ENCODE measurements at places on chromosomes 6 and 20.

- DNase-seq = no peak
Measured at GRCh38 chr20:58046311-58046710, 182.1 kb downstream of the ANKRD60 start.

DNA sequence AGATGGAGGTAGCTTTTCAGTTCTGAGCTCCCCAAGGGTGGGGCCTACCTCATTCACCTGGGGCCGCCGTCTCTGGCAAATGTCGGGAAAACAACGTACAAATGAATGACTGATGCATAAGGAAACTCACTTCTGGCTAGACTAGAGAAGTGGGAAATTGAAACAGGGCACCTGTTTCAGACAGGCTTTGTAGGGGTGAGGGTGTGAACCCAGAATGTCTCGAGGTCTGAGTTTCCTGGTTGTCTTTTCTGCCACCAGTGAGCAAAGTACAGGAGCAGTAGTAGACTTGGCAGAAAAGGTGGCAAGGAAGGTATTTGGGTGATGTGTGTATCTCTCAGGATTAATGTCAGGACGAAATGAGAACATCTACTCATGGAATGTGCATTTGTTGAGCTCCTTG is 308.5 kb downstream of the CLIC5 start:
- DNase-seq = no peak

DNA sequence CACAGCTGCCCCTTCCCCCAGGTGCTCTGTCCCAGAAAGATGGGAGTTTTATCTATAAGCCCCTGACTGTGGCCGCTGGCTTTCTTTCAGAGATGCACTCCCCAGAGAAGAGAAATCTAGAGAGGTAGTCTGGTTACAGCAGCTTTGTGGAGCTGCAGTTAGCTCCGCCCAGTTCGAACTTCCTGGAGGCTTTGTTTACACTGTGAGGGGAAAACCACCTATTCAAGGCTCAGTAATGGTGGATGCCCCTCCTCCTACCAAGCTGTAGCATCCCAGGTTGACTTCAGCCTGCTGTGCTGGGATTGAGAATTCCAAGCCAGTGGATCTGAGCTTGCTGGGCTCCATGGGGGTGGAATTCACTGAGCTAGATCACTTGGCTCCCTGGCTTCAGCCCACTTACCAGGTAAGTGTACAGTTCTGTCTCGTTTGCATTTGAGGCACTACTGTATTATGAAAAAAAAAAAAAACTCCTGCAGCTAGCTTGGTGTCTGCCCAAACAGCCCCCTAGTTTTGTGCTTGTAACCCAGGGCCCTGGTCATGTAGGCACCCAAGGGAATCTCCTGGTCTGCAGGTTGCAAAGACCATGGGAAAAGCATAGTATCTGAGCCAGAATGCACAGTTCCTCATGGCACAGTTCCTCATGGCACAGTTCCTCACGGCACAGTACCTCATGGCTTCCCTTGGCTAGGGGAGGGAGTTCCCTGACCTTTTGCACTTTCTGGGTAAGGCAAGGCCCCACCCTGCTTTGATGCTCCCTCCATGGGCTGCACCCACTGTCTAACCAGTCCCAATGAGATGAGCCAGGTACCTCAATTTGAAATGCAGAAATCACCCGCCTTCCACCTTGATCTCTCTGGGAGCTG is 275.0 kb downstream of the CENPW start:
- no peak for DNase-seq

DNA sequence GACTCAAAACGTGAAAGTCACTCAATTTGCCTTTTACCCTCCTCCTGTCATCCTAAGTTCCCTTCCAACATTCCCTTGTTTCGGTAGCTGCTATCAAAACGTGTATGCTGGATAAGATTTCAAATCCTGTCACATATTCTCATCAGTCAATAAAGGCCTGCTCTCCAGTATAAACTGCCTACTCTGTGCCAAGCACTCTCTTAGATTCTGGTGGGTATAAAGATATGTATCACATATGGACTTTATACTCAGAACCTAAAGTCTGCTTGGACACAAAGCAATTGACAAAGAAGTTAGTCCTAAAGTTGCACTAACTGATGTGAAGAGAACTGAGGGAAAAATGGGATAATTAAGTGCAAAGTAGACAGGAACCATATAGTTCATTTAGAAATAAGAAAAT is 476.6 kb upstream of the MARCKS start:
- DNase-seq = no peak

GRCh38 chr6:25309886-25310285 is 30.7 kb downstream of the CARMIL1 start:
- no peak for DNase-seq

DNA sequence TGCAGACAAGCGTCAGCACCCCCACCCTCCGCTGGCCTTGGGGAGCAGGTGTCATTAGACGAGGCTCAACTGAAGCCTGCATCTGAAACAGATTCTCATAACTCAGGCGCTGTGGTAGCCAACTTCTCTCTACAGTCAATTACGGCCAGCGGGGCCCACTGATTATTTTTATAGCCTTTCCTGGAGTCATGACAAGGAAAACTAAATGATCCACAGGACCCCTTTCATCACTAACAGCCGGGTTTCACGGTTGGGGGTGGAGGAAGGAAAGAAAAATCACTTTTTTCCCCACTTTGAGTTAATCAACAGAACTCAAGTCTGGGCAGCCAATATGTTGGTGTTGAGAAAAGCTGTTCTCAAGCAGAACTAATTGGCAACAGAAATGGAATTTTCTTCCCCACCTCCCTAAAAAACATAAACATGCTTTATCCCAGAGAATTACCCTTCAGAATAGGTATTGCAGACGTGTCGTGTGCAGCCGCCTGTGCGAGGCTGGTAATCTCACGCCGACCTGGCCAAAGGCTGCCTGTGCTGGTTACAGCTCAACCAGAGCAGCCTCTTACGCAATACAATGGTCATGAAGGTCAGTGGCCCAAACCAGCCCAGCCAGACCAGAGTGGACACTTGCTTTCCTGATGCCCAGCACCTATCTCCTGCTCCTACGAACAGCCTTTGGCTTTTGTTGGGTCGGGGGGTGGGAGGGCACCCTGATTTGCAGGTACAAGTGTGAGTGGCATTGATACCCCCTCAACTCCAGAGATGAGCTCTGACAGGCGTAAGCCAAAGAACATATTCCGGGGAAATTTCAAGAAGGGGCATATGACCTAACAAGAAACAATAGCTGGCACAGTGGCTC is 11.0 kb downstream of the RIPOR3 start:
- no peak for DNase-seq

DNA sequence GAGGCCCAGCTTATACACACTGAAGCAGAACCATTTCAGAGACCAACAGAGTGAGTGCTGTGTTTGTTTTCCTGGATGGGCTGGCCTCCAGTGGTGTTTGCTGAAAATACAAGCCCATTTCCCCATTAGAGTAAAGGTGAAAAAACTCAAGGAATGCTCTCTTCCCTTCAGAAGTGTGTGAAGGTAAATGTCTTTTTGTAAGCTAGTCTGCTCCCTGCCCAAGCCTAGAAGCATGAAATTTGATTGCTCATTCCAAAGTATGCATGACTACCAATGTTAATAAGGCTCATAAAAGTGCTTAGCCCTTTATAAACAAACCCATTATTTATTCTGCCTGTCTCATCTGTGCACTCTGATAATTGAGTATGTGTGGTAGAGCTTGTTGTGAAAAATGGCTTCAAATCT is 59.1 kb downstream of the ADGRF1 start:
- no peak for DNase-seq

GRCh38 chr6:30152910-30153610 is 8.0 kb downstream of the TRIM10 start:
- DNase-seq = no peak

DNA sequence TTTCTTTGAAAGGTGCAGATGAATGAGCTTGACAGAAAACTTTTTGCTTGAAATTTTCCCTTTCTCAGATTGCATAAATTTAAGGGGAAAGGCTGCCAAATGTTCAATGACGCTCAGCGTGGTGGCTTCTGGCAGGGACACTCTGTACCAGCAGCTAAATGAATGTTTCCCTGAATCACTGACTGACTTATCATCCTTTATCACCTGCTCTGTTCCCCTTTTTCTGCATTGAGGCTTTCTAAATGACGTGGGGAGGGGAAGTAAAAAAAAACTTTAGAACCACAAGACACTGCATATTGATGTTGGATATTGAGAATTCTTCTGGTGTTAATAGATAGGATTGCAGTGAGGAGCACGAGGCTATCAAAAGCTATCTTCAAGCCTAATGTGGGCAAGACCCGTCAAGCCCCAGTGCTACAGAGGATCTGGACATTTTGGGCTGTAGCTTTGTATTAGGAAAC is 46.9 kb upstream of the ENPP5 start:
- no peak for DNase-seq

DNA sequence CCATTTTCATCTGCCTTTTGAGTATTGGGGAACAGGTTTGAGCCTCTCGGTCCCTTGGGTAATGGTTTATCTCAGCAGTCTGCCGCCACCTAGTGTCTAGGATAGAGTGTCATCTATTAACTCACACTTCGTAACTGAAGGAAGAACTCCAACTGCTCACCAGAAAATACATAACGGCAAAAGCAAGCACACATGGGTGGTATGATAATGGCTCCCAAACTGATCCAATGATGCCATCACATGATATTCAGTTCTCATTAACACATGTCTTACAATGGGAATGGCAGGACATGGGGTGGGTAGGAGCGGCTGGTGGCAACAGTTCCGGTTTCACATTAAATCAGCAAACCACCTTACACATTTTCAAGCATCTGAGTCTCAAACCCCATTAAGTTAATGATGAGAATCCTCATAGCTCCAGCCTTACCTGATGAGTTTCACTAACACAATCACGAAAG is 110.7 kb upstream of the PHACTR1 start:
- DNase-seq = peak; percentile 16

- DNase-seq = no peak
Measured at GRCh38 chr6:166774292-166774691, 147.2 kb upstream of the RPS6KA2 start.

GRCh38 chr6:17305219-17306001 is 24.2 kb downstream of the RBM24 start:
- no peak for DNase-seq

GRCh38 chr6:163122365-163122764 is 292.2 kb upstream of the QKI start:
- DNase-seq = no peak

GRCh38 chr20:57559658-57560553 is 1.0 kb upstream of the PCK1 start:
- DNase-seq = no peak

DNA sequence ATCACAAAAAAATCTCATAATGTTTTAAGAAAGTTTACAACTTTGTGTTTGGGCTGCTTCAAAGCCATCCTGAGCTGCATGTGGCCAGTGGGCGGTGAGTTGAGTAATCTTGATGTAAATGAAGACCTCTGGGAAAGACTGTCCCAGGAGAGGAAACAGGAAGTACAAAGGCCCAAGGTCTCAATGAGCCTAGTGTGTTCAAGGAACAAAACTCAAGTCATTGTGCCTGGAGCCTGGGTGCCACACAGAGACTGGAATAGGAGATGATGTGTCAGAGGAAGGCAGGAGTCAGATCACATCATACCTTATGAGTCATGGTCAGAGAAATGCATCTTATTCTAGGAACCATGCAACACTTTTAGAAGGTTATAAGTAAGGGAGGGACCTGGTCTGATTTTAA is 51.5 kb downstream of the COL19A1 start:
- no peak for DNase-seq

- DNase-seq = no peak
Measured at GRCh38 chr6:161498359-161498758, 224.5 kb upstream of the AGPAT4 start.

DNA sequence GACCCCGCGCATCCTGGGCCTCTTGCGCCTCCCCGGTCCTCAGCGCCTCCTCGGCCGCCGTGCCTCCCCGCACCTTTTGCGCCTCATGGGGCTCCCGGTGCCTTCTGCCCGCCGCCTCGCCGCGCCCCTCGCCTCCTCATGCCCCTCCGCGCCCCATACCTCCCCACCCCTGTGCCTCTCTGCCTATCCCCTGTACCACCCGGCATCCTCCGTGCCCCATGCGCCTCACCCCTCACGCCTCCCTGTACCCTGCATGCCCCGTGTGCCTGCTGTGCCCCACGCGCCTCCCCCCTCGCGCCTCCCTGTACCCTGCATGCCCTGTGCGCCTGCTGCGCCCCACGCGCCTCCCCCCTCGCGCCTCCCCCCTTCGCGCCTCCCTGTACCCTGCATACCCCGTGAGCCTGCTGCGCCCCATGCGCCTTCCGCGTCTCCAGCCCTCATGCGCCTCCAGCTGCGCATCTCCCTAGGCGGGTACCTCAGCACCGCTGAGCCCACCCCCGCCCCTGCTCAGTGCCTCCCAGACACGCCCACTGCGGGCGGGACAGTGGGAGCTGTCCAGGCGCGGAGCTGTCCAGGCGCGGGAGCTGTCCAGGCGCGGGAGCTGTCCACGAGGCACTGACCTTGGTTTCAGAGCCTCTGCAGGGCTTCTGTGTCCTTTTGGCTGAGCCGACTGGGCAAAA is 37.1 kb downstream of the IGF2R start:
- DNase-seq = no peak

DNA sequence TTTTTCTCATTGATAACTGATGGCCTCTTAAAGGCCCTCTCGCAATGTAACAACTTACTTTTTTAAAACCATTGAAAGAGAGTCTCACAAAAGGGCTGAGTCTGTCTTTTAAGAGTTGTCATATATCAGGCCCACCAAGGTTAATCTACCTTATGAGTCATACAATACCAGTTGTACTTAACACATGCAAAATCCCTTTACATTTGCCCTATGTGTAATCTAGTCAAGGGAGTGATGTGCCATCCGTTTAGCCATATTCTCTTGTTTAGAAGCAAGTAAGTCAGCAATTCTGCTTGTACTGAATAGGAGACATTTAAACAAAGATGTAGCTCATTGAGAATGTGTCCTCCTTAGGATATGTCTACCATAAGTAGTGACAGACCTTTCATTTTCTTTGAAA is 143.7 kb downstream of the TENT5A start:
- DNase-seq = no peak

- DNase-seq = peak; percentile 6
Measured at GRCh38 chr6:2196079-2196679, 49.2 kb downstream of the GMDS start.

DNA sequence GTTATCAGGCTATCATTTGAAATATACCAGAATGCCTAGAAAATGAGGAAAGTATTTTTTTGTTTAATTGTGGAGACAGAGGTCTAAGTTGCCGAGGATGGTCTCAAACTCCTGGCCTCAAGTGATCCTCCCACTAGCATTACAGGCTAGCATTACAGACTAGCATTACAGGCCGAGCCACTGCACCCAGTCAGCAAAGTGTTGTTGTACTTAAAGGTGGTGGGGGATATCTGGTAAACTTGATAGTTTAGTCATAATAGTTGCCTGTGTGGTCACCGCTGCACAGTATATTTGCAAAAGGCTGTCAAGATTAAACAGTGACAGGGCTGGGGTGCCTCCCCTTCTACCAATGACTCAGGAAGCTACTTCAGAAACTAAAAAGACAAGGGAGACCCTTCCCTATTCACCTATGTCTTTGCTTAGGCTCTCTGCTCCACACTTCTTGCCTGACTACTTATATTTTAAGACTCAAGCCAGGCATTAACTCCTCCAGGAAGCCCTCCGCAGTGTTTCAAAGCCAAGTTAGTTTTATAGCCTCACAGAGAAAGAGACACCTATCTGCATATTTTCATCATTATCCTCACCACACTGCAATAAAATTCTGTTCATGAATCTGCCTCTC is 3.1 kb upstream of the AKIRIN2 start:
- peak; percentile 50 for DNase-seq

- DNase-seq = no peak
Measured at GRCh38 chr6:130203370-130203769, 19.4 kb downstream of the SAMD3 start.

- no peak for DNase-seq
Measured at GRCh38 chr6:147852772-147853171, 344.3 kb downstream of the SAMD5 start.

GRCh38 chr6:32332433-32332832 is 39.3 kb downstream of the TSBP1 start:
- no peak for DNase-seq

GRCh38 chr6:46091080-46091478 is 38.7 kb upstream of the ENPP4 start:
- DNase-seq = no peak

All from activated naive CD4-positive, alpha-beta T cell treated with Interleukin-2 at 50 U/mL for 16 hours (primary cell).